NCI-H2081 treated with DMSO at 0.1 percent for 48 hours (cell line): ENCODE measurements at places on chromosomes 7 and 10.

DNA sequence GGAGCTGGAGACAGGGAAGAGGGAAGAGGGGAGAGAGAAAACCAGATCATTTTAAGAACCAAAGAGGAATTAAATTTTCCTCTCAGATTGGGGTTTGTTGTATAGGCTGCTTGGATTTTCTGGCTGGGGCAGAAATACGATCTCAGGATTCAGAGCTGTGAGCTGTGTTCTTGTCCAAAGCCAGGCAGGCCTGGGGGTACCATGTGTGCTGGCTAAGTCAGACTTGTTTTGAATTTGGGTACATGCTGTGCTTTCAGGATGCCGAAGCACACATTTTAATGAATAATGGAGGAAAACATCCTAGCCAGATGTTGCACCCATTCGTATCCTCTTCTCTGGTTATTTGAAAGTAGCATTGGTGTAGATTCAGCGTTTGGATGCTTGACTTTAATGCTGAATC is 170.3 kb upstream of the PODXL start:
- no peak for DNase-seq

GRCh38 chr7:19899529-19899928 is 126.1 kb upstream of the TMEM196 start:
- no peak for DNase-seq

GRCh38 chr10:547591-548081 is 141.8 kb downstream of the DIP2C start:
- DNase-seq: no peak

GRCh38 chr10:17074541-17074847 is 55.1 kb downstream of the CUBN start:
- no peak for DNase-seq

- no peak for DNase-seq
Measured at GRCh38 chr7:133509822-133510221, 256.9 kb downstream of the EXOC4 start.

GRCh38 chr7:66399566-66399965 is 194.4 kb downstream of the TPST1 start:
- no peak for DNase-seq

DNA sequence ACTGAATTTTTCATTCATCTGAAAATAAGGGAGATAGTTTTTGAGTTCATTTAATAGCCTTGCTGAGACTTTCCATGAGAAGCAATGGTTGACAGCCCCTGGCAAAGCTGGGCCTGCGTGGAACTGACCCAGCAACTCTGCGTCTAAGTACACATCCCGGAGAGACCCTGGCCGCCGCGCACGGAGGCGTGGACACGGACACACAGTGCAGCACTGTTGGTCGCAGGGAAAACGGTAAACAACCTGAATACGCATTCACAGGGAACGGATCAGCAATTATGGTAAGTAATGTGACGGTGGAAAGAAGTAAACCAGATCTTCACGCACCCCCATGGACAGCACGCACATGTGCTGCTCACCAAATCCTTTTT is 28.2 kb downstream of the GNA12 start:
- no peak for DNase-seq

GRCh38 chr10:103192451-103193106 is 493 bp downstream of the NT5C2 start:
- DNase-seq: no peak

DNA sequence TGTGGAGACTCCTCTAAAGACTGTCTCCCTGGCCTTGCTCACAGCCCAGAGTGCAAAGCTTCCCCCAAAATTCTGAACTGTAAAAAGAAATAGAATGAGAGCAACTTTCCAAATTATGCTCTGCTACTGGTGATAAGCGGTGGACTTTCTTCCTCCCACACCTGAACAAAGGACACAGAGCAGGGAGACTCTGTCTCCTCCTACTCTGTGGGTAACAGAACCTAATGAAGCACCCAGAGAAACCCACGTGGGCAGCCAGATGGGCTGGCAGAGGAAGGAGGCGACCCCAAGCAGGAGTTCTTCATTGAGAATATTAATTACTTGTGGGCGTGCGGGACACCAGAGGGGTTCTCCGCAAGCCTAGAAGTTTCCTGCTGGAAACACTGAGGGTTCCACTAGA is 139.5 kb downstream of the KMT2E start:
- no peak for DNase-seq

GRCh38 chr10:59713196-59713821 is 3.7 kb upstream of the SLC16A9 start:
- DNase-seq: no peak

DNA sequence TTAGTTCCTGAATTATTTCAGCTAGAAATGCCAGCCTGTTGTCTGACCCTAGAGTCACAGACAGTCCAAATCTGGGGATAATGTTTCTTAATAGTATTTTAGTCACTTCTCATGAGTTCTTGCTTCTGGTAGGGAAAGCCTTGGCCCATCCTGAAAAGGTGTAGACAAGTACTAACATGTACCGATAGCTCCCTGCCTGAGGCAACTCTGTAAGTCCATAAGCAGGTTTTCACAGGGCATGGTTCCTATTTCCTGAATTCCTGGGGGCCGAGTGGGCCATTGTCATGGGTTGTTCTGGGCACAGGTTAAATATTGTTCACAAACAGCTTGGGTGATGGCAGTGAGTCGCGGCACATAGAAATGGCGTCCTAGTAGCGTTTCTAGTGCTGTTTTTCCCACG is 3.1 kb upstream of the ZNF117 start:
- DNase-seq: no peak

DNA sequence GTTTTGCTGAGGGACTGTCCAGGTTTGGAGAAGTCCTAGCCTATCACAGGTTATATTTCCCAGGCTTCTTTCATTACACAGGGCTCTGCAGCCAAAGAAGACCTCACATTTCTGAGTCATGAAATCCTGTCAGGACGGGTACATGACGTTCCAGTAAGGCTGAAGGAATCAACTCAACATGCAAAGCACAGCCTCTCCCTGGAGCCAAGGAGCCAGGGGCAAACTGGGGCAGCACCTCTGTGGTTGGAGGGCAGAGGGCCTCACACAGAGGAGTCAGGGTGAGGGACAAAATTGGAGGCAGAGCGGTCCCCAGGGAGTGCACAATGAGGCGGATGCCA is 116.3 kb upstream of the GDF10 start:
- DNase-seq: no peak

DNA sequence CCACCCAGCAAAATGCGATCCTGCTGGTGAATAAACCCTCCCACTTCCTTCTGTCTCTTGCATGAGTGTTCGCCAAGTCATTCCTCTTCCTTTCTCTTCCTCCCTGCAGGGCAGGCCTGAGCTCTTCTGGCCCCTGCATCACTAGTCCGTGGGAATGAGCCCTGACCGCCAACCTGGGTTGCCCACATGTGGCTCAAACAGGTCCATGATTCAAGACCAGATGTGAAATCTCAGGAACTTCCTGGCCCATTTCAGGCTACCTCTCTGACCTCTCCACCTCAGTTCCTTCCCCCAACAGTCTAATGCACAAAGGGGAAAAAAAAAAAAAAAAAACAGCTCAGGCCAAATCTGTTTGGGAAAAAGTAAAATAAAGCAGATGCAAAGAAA is 5.4 kb upstream of the YWHAG start:
- DNase-seq: no peak

- no peak for DNase-seq
Measured at GRCh38 chr7:135189221-135189662, 18.7 kb upstream of the CYREN start.

GRCh38 chr7:3918576-3918975 is 617.5 kb downstream of the SDK1 start:
- no peak for DNase-seq

- no peak for DNase-seq
Measured at GRCh38 chr7:38453168-38453567, 178.0 kb downstream of the AMPH start.

DNA sequence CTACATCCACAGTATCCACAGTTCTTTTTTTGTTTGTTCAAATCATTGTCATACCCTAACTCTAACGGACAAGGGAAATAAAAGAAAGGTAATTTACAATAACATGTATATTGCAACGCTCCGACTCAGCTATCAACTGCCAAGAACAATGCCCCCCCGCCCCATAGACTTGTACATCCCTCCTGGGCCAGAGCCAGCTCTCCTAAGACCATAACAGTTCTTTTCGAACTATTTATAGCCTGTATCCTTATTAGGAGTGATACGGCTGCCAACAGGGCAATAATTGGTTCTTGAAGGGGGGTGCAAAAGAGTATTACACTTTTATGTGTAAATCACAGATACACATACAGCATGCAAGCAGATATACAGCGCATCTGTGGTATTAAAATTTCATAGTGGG is 495.7 kb downstream of the GALNT17 start:
- DNase-seq: no peak

- DNase-seq: no peak
Measured at GRCh38 chr10:28810057-28810870, 132.9 kb downstream of the BAMBI start.

- no peak for DNase-seq
Measured at GRCh38 chr10:110995301-110995700, 75.9 kb downstream of the SHOC2 start.

DNA sequence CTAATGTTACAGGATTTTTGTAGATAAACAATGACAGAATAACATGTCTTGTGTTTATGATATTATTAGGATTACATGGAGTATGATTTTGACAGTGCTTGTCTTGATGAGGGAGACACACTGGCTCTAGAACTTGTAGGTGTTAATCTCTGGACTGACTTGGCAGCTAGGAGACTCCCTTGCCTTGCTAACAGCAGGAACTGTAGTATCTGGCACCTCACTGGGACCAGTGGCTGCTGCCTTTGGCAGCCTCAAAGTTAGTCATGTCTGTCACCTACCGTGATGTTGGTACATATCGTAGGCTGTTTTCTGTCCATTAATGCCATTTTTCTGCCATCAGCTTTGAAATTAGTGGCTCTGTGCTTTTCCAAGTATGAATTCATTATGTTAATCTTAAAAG is 261.5 kb downstream of the CDK14 start:
- no peak for DNase-seq

DNA sequence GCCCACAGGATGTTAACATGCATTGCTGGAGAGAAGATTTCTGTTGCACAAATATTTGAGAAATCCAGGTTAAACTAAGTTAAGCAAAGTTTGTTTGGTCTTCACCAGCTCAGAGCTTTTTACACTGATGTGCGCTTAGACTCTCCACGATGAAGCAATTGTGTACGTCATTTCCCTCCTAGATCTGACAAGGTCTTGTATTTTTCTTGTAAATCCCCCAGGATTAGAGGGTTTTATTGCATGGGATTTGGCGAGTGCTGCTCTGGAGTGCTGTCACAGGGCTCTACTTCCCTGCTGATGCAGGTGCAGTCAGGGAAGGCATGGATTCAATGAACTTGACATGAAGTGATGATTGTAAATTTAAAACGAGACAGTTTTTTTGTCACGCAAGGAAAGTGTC is 173.3 kb downstream of the PDE1C start:
- DNase-seq: no peak

DNA sequence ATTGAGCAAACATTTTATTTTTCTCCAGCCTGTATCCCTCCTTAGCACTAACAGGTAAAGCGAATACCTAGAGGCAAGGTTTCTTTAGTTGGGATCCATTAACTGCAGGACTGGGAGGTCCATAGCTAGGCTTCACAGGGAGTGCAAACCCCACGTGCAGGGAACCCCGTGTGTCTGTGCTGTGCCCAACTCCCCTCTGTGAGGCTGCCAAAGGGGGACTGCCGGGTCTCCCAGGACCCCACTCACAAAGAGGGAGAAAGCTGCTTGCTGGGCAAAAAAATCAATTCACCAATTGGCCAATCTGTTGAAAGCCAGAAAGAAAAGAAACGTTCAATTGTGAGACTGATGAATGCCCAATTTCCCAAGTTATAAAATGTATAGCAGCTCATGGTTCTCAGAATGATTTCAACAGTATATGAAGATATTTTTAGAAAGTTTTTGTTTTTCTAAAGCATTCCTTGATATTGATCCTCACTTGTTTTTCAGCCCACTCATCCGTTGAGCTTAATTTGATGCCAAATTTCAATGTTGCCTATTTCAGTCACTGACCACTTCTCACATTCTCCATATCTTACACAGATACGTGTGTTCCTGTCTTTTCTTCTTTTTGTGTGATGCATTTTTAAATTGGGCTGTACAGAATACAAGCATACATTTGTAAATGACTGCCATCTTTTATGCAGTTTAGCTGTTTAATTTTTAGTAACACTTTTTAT is 202.7 kb upstream of the PRSS58 start:
- no peak for DNase-seq

DNA sequence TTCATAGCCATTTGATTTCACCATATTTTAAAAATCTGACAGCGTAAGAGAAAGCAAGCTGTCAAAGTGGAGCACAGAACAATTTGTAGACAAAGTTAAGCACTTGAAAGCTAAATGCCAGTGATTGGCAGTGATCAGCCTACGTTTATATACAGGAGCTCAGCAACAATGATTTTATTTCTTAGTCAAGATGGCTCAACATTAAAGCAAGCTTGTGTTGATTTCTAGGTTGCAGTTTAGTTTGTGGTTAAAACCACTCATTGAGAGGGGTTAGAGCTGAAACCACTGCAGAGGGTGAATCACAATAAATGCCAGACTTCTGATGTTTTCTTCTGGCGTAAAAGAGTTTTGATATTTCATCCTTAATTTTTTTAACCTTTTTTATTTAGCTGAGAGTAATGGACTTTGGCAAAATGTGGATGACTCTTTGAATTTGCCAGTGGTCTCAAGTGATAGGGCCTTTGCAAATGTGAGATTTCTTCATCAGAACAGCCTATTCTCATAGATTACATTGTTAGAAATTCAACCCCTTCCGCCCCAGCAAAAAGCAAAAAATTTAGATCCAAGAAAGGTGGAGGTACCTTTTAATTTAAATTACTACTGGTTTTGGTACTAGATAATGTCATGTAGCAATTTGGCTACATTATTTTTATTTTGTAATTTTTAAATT is 73.8 kb downstream of the SHOC2 start:
- DNase-seq: no peak

DNA sequence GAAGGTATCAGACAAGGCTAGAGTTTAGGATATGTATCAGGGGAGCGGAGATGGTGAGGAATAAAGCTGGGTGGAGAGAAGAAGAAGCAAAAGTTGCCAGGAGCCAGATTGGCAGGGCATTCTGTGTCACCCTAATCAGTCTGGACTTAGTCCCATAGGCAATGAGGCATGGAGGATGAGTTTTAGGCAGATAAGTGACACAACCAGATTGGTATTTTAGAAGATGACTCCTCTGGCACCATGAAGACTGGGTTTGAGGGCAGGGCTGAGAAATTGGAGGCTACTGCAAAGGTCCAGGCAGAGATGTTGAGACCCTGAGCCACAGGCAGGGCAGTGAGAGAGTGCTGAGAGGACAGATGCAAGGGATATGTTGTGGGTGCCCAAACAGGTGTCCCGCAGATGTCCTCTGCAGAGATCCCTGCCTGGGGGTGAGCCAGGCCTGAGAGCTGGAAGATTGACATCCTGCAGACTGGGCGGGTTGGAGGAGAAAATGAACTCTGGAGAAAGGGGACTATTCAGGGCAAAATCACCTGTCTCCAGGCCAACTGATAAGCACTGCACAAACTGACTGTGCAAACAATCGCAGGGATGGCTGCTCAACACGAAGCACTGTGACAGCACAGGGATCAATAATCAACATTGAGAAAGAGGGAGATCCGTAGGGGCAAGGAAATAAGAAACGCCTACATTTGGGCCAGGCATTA is 11.9 kb upstream of the HABP2 start:
- DNase-seq: no peak
